ENCODE measurements at places on chromosomes 2 and 18.

DNA sequence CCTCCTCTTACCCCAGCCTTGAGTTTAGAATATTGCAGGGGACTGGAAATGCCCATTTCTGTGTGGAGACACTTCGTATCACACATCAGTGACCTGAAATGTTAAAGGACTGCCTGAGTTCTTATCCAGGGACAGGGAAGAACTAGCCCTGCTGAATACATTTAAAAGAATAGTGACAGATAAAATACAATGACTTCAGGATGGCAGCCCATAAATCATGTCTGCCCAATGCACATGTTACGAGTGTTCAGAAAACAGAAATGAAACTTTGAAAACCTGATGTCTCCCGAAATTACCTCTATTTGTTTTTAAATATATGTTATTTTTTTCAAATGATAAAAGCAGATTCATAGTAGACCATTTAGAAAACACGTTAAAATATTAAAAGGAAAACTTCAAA lies 22.3 kb upstream of the RAB12 start:
- DNase-seq = no peak

DNA sequence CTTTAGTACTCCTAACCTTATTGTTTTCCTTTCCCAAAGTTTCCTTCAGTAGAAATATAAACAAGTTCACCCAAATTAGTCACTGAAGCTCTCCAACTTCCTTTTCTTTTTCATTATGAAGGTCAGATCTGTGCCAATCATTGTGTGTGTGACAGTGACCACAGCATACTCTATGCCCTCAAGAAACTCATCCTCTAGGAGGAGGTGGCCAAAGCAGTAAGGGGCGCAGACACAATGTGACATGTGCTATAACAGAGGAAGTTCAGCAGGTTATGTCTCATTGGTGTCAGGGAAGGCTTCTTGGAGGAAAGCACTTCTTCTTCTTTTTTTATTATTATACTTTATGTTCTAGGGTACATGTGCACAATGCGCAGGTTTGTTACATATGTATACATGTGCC lies 60.0 kb upstream of the PSME4 start:
- no peak for DNase-seq

GRCh38 chr18:74012954-74013630 lies 134.5 kb downstream of the FBXO15 start:
- DNase-seq = no peak

DNA sequence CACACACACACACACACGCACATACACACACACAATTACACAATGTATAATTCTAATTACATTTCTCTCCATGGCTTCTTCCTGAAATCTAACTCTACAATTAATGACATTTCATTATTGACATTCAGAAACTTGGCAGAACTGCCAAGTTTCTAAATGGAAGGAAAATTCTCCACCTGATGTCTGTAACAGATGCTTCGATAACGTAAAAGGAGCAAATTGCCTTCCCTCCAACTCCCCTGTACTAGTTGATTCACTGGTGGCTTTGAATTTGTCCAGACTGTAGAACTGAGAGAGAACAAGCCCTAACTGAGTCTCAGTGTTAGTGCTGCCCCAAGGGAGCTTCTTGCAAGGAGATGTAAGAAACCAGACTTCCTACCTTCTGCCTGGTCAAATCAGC lies 255.1 kb upstream of the TMEM200C start:
- DNase-seq = no peak

GRCh38 chr18:79516441-79516931 lies 120.8 kb downstream of the NFATC1 start:
- no peak for DNase-seq

DNA sequence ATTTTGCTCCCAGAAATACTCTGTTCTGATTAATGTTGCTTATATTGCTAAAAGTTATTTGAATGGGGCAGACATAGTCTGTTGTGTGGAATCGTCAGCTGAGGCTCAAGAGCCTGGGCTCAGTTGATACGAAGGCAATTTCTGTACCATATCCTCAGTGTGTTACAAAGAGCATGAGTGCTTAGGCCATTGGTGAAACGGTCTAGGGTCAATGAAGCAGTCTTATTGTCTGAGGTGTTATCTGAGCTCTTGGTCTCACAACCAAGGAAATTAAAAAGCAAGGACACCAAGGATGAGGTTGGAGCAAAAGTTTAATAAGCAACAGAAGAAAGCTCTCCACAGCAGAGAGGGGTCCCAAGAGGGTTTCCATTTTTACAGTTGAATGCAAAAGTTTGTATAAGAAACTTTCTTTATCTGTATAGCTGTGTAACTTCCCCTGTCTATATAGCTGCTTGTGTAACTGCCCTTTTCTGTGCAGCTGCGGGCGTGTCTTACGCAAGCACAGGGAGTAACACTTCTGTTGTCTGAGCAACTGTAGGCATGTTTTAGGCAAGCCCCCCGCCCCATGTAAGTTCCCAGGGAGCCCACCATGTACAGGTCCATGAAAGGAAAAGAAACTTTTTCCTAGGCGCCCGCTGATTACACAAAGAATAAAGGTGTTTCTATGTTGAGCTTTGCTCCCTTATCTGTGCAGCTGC lies 40.6 kb upstream of the DSC1 start:
- DNase-seq = no peak

DNA sequence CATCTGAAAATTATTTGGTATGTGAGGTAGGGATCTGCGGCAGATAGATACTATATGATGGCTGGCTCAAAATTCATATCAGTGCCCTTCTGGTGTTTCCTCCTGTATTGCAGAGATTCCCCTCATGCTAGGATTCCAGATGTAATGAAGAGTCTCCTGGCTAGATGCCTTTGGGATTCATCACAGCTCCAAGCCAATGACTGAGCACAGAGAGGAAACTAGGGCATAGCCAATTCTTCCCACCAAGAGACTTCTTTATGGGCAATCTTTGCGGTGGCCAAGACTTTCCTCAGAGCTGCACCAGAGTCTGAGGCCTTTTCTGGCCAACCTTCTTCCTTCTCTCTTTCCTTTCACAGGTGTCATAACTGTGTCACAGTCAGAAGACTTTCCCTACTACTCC lies 25.5 kb upstream of the CIB4 start:
- DNase-seq = no peak

DNA sequence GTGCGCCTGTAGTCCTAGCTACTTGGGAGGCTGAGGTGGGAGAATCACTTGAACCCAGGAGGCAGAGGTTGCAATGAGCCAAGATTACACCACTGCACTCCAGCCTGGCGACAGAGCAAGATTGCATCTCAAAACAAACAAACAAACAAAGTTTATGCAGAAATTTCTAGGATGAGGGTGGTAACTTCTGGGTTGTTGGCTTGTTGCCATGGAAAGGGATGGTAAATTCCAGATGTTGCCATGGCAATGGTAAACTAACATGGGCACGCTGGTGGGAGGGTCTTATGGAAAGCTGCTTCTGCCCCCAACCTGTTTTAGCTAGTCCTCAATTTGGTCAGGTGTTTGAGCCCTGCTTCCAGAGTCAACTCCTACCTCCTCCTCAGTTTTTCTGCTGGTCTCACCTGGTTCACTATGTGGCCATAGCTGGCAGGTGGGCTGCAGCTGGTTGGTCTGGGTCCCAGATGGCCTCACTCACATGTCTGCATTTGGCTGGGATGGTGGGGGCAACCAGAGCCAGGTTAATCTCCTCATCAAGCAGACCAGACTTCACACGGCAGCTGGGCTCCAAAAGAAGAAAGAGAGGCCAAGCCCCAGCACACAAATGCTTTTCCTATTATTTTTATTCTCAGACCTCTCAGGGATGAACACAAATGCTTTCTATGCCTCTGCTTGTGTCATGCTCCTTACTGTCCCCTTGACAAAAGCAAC lies 26.6 kb upstream of the TEX44 start:
- DNase-seq = no peak

DNA sequence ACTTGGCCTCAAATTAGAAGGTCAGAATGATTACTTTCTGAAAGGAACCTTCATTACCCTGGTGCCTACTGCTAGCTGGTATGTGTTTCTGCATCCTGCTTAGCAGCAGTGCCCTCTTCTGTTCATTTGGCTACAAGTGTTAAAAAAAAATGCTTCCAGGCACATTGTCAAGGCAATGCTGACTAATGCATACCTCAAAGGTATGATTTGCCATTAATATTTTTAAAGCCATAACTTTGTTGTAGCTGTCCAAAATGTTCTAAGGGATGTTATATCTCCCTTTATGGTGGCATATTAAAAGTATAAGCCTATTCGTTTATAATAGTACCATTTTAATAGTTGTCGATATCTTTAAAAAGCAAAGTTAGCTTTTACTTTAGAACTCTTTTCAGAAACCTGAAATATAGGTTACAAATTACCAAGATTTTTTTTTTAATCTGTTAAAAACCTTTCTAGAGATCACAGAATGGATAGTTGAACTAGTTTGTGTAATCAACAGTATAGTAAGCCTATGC lies 52.0 kb upstream of the FAM171B start:
- no peak for DNase-seq
